HS-27A (cell line): ENCODE measurements at places on chromosomes 6 and 20.

DNA sequence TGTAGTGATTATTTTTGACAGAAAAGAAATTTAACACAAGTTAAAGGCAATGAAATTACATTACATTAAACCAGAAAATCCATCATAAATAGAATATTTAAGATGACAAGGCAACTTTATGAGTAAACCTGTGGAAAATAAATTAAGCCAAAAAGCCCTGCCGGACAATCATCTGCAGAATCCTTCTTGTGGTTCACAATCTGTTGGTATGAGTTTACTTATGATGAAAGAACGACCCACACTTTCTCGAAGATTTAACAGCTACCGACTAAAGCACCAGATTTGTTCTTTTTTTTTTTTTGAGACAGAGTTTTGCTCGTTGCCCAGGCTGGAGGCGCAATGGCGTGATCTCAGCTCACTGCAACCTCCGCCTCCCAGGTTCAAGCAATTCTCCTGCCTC is 21.4 kb downstream of the HDAC2 start:
- no peak for DNase-seq

GRCh38 chr6:122799916-122800686 is 11.0 kb downstream of the SMPDL3A start:
- no peak for DNase-seq

- DNase-seq: no peak
Measured at GRCh38 chr20:44896583-44896982, 11.1 kb downstream of the YWHAB start.

- no peak for DNase-seq
Measured at GRCh38 chr6:170144571-170145271, 146.2 kb downstream of the DLL1 start.

DNA sequence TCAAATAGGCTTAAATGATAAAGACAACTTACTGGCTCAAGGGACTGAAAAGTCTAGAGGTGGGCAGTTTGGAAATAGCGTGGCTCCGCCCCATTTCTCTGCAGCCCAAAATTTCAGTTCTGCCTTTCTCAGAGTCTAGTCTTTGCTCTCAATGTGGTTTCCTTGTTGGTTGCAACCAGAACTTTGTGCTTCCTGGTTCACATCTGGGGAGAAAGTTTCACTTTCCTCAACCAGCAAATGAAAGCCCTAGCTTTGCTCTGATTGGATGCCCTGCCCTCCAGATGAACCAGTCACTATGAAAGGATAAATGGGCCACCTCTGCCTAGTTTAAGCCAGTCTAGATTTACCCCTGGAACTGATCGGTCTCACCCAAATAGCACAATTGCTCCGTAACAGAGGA is 14.9 kb downstream of the SYCP2L start:
- no peak for DNase-seq

- no peak for DNase-seq
Measured at GRCh38 chr6:28953585-28954258, 29.9 kb upstream of the TRIM27 start.
